ENCODE measurements at places on chromosomes 11 and 22.

DNA sequence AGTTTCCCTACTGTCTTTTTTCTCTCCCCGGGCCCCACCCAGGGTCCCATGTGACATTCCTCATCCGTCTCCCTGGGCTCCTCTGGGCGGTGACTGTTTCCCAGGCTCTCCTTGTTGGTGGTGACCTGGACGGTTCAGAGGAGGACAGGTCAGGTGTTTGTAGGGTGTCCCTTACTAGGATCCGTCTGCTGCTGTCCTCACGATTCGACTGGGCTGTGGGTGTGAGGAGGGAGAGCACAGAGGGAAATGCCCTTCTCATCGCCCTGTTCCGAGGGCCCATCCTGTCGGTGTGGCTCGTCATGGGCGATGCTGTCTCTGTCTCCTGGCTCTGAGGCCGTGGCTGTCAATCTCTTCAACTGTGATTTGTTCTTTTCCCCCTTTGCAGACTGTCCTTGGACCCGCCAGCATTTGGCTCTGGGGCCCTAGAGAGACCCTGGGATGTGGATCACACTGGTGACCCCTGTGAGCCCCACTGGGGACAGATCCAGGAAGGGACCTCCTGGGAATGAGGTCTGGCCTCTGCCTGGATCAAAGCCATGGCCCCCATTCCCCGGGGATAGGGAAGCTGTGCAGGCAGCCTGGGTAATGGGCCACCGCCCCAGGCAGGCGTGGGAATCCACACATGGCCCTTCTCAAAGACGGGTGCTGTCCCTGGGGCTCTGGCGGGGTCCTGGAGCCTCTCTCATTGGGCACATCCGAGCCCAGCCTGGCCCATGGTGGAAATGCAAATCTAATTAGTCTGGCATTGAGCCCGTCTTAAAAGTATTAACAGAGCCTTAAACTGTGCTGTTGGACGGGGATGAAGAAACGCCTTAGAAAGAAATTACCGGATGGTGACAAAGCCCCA lies 46.8 kb upstream of the KCNQ1OT1 start:
- no peak for DNase-seq

GRCh38 chr11:67113231-67113721 lies 5.8 kb upstream of the KDM2A start:
- DNase-seq, result no peak

GRCh38 chr11:56845121-56845732 lies 96.7 kb upstream of the OR9G4 start:
- no peak for DNase-seq

GRCh38 chr11:130780437-130780836 lies 135.8 kb downstream of the SNX19 start:
- no peak for DNase-seq

DNA sequence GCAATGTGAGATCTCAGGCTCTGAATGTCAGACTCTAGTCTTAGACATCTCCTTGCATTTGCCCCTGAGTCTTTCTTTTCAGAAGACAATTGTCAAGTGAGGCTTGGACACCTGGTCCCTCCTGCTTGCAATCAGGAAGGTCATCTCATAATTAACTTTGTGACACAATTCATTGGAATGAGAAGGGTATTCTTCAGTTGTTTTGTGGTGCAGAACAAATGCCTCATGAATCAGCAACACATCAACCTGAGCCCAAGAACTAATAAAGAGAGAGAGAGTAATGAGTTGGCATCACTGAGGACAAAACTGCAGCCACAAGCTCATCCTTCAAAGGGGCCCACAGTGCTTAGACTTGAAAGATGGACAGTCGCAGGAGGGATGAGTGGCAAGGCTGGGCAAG lies 375.8 kb downstream of the INSC start:
- DNase-seq, result no peak

DNA sequence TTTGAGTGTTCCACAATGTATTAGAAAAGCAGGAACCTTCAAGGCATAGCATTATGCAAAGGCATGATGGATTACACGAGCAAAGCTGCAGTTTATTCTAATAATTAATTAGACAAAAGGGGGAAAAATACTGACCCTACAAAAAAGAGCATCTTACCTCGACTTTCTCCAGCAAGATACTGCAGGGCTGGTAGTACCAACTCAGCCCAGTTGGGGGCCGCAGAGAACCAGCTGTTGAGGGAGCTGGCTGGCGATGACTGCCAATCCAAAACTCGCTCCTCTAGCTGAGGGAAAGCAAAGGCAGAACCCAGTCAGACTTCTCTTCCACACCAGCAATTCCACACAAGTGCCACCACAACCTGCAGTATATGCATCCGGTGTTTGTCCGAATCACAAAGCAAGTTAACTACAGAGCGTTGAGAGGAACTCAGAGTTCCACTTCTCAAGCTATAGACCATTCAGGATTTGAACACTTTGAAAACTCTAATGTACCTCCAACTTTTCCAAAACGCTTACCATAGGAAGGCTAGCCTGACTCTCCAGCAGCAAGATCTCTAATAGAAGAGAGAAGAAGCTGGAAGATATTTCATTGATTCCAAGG lies 13.7 kb downstream of the NFRKB start:
- DNase-seq, result peak; percentile 44

- no peak for DNase-seq
Measured at GRCh38 chr11:128747728-128748148, 53.9 kb downstream of the FLI1 start.

GRCh38 chr11:64316672-64317324 lies 561 bp downstream of the TRMT112 start:
- no peak for DNase-seq

GRCh38 chr22:29231971-29232959 lies 26.6 kb downstream of the EMID1 start:
- DNase-seq, result no peak

DNA sequence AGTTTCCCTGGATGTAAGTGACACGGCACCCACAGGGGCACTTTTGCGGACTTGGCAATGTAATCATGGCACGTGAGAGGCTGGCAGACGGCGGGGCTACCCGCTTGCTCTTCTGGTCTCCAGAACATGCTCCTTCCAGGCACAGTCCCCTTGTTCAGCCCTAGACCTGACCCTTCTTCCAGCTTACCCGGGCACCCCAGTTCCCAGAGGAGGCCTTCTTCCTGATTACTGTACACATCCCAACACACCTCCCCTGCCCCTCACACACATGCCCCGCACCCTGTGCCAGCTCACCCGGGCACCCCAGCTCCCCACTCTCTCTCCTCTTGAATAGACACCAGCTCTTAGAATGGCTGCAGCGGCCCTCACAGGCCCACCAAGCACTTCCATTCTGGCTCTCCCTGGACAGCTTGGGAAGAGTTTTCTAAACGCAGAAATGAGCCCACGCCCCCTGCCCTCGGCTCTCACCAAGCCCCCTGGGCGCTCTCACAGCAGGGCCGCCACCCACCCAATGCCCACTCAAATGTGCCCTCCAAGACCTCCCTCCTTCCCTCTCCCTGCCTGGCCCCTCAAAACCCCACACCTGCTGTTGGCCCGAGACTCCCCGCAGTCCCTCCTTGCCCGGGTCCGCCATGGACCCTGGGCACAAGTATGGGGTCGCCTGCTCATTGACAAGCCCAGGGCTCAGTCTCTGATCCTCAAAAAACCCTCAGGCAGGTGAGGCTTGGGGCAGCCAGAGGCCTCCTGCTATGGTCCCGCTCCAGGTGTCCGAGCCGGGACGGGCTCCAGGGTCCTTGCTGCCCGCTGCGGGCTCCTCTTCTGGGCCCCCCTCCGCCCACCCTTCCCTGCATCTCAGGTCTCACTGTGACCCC lies 88.5 kb downstream of the WNT7B start:
- no peak for DNase-seq

- no peak for DNase-seq
Measured at GRCh38 chr11:112344040-112344413, 83.4 kb upstream of the PLET1 start.

DNA sequence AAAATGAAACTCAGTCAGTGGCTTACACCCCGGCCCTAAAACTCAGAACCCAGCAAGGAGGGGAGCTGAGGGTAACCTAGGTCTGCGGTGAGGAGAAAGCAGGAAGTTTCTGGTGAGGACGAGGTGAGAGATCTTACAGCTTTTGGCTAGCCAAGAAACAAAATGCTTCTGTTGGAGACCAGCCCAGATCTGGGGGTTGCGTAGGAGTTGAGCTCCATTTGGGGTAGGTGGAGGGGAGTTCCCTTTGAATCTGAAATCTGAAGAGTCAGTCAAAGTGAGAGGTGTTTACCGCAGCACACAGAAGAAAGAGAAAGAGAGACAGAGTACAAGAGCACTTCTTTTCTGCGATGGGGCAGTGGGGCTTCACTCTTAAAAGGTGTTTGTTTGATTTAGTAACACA lies 29.6 kb downstream of the EHF start:
- no peak for DNase-seq

- DNase-seq, result no peak
Measured at GRCh38 chr11:65557280-65558001, 718 bp downstream of the LTBP3 start.

DNA sequence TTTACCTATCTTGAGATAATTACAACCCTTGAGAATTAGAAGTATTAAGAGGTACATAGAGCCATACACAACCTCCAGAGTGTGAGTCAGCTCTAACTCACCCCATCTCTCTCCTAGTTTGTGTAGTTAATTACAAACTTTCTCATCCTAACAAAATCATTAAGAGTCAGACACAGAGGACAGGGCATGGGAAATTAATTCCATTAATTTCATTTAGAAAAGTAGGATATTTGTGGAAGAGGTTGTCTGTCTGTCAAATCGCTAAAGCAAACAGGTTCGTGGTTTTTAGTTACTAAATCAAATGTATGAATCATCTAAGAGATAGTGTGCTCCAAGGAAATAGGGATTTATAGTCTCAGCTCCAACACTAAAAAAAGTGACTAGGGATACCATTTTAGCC lies 1261.4 kb upstream of the TENM4 start:
- no peak for DNase-seq

All from neural crest cell (in vitro differentiated cells).